ENCODE measurements at places on chromosomes 3 and 15. TPM values are rescaled to one million over a fixed set of nuclear protein-coding genes. Genes with fewer than 3 reads are reported as not detected.

The CFAP91 gene
- not detected for total RNA-seq

The NR1I2 gene
- total RNA-seq, result not detected

The KLF15 gene
- total RNA-seq, result 35.0 TPM

The SNUPN gene
- 69.4 TPM for total RNA-seq

The WDR49 gene
- not detected for total RNA-seq

The FEZF2 gene
- not detected for total RNA-seq

The FAM3D gene
- total RNA-seq, result not detected

The CHRM5 gene
- total RNA-seq, result not detected

The TNNC1 gene
- 5.0 TPM for total RNA-seq

The C3orf80 gene
- not detected for total RNA-seq

The HRH1 gene
- not detected for total RNA-seq

The EFCC1 gene
- not detected for total RNA-seq

The LNP1 gene
- total RNA-seq, result 10.8 TPM

The C2CD4B gene
- not detected for total RNA-seq

The A4GNT gene
- not detected for total RNA-seq

The DPPA4 gene
- total RNA-seq, result not detected

The WDR93 gene
- total RNA-seq, result not detected

The CPN2 gene
- not detected for total RNA-seq

The COLQ gene
- 0.42 TPM for total RNA-seq

The RASL12 gene
- total RNA-seq, result not detected

All from OCI-LY7 (cell line).